ENCODE measurements at places on chromosomes 4 and X. TPM values are rescaled to one million over a fixed set of nuclear protein-coding genes. Genes with fewer than 3 reads are reported as not detected.

DNA sequence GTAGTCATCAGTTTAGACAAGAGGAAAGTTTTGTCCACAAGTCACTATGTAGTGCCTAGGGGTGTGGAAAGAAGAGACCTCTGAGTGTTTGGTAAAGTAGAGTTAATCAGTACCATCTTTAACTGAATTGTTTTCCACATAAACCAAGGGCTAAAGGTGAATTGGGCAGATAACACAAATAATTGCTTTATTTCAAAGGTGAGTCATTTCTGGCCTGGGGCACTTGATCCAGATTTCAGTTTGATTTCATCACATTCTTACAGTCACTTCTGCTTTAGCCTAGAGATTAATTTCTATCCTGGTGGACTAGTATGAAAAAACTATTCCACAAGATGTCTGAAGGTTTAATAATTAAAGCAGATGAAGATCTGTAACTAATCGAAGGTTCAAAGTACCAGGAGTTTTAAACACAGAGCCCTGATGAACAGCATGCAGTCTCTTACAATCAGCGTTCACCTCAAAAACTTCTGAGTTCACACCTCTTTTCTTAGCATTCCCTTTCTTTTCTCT lies 74.5 kb upstream of the BOD1L1 start:
- H3K36me3 ChIP-seq: no peaks in the 10 kb centered on the region
- no peak overlapping the region for H3K4me3 ChIP-seq
- H3K4me1 ChIP-seq: no peaks in the 10 kb centered on the region

DNA sequence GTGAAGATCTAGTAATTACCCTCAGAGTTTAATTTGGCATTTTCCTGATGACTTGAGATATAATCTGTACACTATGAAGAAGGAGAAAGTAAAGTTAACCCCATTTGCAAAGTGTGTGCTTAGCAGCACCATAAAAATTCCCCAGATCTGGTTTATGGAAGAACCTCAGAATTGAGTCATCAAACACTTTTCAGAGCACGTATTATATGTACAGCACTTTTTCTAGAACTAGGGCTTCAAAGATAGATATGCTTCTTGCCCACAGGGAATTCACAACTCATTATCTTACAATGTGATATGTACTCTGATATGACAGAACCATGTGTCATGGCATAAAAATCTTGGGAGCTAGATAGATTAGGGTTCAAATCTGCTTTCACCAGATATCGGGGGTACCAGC lies 150.9 kb downstream of the SLC10A7 start:
- no peak for DNase-seq
- H3K4me3 ChIP-seq: no peak overlapping the region
- peaks cover 2% of the 10 kb centered on the region for H3K36me3 ChIP-seq
- H3K27me3 ChIP-seq: no peaks in the 10 kb centered on the region

GRCh38 chr4:81903212-81903611 lies 431.5 kb upstream of the RASGEF1B start:
- no peak overlapping the region for H3K27ac ChIP-seq
- DNase-seq: no peak
- H3K4me1 ChIP-seq: peaks cover 8% of the 10 kb centered on the region

GRCh38 chr4:10554694-10555093 lies 97.5 kb upstream of the ZNF518B start:
- DNase-seq: no peak
- no peaks in the 10 kb centered on the region for H3K4me1 ChIP-seq
- no peak overlapping the region for H3K27ac ChIP-seq
- no peak overlapping the region for H3K4me3 ChIP-seq
- H3K36me3 ChIP-seq: no peaks in the 10 kb centered on the region

GRCh38 chrX:12790885-12791256 lies 341 bp upstream of the PRPS2 start:
- H3K27me3 ChIP-seq: peaks cover 4% of the 10 kb centered on the region
- peak overlapping the region; percentile 82 for H3K4me3 ChIP-seq
- no peak for DNase-seq
- H3K27ac ChIP-seq: peak overlapping the region; percentile 67
- peaks cover 28% of the 10 kb centered on the region for H3K4me1 ChIP-seq
- peaks cover 17% of the 10 kb centered on the region for H3K36me3 ChIP-seq

GRCh38 chr4:141810038-141810711 lies 173.8 kb downstream of the IL15 start:
- no peak for DNase-seq
- H3K27ac ChIP-seq: no peak overlapping the region
- no peaks in the 10 kb centered on the region for H3K36me3 ChIP-seq
- H3K27me3 ChIP-seq: no peaks in the 10 kb centered on the region

DNA sequence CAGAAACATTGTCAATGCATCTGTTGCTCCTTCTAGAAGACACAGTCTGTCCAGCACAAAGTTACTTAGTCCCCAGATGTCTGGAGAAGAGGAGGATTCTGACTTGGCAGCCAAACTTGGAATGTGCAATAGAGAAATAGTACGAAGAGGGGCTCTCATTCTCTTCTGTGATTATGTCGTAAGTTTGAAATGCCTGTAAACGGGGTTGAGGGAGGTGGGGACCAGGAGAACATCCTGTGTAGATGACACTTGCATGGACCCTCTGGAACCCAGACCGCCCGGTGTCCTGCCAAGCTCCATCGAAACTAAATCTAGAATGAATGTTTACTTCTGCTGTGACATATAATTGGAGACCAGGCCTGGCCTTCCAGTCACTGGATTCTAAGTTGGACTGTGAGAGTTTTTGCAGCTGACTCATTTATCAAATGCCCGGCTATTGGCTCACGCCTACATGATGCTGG lies 45.0 kb upstream of the MSANTD1 start:
- no peak overlapping the region for H3K4me3 ChIP-seq
- H3K27me3 ChIP-seq: no peaks in the 10 kb centered on the region
- no peak for DNase-seq
- peaks cover 19% of the 10 kb centered on the region for H3K36me3 ChIP-seq
- H3K27ac ChIP-seq: no peak overlapping the region
- H3K4me1 ChIP-seq: peaks cover 30% of the 10 kb centered on the region

DNA sequence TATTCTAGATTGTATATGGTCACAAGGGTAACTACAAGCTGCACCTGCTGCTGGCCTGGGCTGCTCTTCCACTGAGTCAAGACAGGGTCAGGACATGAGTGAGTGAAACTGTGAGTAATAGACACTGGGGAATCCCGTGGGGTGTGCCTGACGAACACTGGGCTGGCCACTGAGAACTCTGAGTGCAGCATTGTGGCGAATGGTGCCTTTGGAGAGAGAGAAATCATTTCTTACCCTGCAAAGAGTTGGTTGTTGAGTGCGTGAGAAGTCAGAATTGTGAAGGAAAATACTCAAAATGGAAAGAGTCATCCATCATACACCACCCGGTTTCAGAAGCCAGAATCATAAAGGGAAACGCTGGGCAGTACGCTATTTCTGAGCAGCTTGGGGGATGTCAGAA lies 43.1 kb upstream of the LSM6 start:
- H3K4me3 ChIP-seq: no peak overlapping the region
- no peak for DNase-seq
- H3K27ac ChIP-seq: no peak overlapping the region
- H3K4me1 ChIP-seq: peaks cover 4% of the 10 kb centered on the region
- H3K36me3 ChIP-seq: no peaks in the 10 kb centered on the region

DNA sequence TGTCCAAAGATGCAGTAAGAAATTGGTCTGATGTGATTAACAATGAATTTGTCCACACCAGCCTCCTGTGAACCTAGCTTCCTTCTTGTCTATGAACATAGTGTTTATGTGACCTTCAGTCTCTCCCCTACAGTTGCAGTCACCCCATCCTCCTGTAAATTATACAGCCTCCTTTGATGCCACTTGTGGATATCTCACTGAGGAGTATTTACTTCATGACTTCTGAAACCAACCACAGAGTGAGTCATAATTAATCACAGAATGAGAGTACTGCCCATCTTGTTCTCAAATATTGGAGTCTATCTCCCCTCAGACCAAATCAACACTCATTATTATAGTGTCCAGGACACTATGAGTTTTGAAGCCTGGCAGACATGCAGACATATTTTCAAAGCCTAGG lies 27.3 kb upstream of the XAGE2 start:
- DNase-seq: no peak
- no peaks in the 10 kb centered on the region for H3K27me3 ChIP-seq
- H3K4me1 ChIP-seq: peaks cover 1% of the 10 kb centered on the region
- H3K4me3 ChIP-seq: no peak overlapping the region
- no peaks in the 10 kb centered on the region for H3K36me3 ChIP-seq
- H3K27ac ChIP-seq: no peak overlapping the region

DNA sequence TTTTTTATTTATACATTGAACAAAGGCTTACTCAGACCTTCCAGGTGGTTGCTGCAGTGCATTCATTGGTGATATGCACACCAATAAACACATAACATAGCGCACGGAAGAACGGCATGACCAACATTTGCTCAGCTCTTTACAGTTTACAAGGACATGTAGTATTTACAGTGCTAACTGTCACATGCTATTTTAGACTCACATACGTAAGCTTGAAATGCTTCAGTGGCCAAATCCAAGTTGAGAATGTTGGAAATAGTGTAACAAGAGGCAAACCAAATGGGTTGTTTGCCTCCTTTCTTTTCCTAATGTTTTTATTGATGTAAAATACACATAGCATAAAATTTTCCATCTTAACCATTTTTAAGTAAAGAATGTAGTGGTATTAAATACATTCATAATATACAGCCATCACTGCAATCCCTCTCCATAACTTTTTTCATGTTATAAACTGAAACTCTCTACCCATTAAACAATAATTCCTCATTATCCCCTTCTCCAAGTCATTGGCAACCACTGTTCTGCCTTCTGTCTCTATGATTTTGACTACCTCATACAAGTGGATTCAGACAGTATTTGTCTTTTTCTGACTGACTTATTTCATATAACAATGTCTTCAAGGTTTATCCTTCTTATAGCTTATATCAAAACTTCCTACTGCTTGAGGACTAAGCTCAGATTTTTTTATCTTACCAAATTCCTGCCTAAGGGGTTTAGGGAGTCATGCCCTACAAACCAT lies 1722.9 kb upstream of the AGA start:
- no peak overlapping the region for H3K4me3 ChIP-seq
- H3K4me1 ChIP-seq: no peaks in the 10 kb centered on the region
- DNase-seq: no peak
- H3K36me3 ChIP-seq: no peaks in the 10 kb centered on the region
- no peaks in the 10 kb centered on the region for H3K27me3 ChIP-seq

DNA sequence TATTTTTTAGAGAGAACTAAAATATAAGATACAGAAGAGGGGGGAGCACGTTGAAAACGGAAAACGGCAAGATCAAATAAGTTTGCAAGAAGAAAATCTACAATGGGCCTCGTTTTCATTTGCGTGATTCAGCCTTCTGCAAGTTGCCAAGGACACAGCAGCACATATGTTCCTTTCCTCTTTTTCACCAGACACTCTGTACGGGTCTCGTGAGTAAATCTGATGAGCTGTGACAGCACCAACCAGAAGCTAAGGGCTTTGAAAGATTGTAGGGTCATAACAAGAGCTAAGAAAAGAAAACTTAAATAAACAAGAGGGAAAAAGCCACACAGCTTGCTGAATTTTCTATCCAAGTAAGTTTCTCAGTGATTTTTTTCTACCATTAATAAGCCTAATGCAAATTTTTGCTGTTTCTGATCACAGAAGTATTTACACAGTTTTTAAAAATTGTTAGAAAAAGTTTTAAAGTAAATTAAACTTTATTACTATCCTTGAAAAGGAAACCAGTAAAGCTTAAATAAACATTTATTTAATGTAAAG lies 63.4 kb downstream of the SCML2 start:
- no peaks in the 10 kb centered on the region for H3K4me1 ChIP-seq
- no peaks in the 10 kb centered on the region for H3K36me3 ChIP-seq
- H3K4me3 ChIP-seq: no peak overlapping the region
- no peaks in the 10 kb centered on the region for H3K27me3 ChIP-seq
- H3K27ac ChIP-seq: no peak overlapping the region
- no peak for DNase-seq

- no peaks in the 10 kb centered on the region for H3K36me3 ChIP-seq
- H3K4me1 ChIP-seq: no peaks in the 10 kb centered on the region
- H3K27ac ChIP-seq: no peak overlapping the region
- no peak for DNase-seq
- H3K4me3 ChIP-seq: no peak overlapping the region
Observed at GRCh38 chr4:144547678-144548298, 98.2 kb upstream of the HHIP start.

DNA sequence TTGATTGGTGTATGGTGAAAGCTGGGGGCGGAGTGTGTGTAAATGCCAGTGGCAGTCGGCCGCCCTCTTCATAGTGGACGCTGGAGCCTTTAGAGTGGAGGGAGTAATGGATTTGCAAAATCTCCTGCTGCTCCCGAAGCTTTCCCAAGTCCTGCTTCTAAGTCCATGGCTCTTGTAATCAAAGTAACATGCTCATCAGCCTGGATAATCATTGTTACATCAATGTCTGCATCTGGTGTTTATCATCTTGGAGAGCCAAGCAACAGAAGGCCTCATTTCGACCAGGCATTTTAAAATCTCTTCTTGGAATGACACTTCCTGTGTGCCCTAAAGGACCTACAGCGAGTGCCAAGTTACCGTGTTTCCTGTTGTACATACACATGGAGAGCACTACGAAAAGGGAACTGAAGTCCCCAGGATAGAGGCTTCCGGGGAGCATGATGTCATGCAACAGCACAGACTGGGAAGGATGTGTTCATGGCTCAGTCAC lies 32.2 kb downstream of the UNC5C start:
- no peak overlapping the region for H3K4me3 ChIP-seq
- no peaks in the 10 kb centered on the region for H3K36me3 ChIP-seq
- no peak overlapping the region for H3K27ac ChIP-seq
- H3K4me1 ChIP-seq: no peaks in the 10 kb centered on the region

DNA sequence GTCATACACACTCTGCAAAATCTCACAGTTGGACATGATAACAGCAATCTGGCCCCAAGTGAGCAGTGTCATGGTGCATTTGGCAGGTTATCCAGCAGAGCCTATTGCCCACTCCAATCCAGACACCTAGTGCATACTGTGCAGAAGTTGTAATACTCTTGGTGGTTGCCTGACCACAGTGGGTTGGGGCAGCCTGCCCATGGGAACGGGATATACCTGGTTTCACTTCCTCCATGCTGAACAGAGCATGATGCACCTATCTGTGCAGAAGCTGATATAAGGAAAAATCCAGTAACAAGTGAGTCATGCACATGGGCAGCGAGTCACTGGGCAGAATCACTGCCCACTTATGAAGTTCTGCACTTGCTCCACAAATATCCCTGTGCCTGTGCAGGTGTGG lies 105.3 kb upstream of the IGSF1 start:
- H3K36me3 ChIP-seq: no peaks in the 10 kb centered on the region
- H3K27ac ChIP-seq: no peak overlapping the region
- H3K4me1 ChIP-seq: no peaks in the 10 kb centered on the region
- no peak for DNase-seq

The TBC1D25 gene
- total RNA-seq: 22.6 TPM

The MRPL1 gene
- 29.6 TPM for total RNA-seq

The ANXA3 gene
- total RNA-seq: 5.6 TPM

The FAM47C gene
- total RNA-seq: not detected

The LAMTOR3 gene
- total RNA-seq: 28.3 TPM

The BTK gene
- total RNA-seq: 0.48 TPM

The TCEAL9 gene
- total RNA-seq: 1.8 TPM

The GAB3 gene
- 18.7 TPM for total RNA-seq
